Upper lobe of right lung (tissue), 1 donor: ENCODE measurements at places on chromosomes 2 and 18.

GRCh38 chr2:206728277-206729199 lies 10.3 kb upstream of the DYTN start:
- H3K27ac ChIP-seq: no peak overlapping the region
- no peaks in the 10 kb centered on the region for H3K36me3 ChIP-seq
- no peaks in the 10 kb centered on the region for H3K27me3 ChIP-seq
- H3K4me1 ChIP-seq: no peaks in the 10 kb centered on the region

- no peaks in the 10 kb centered on the region for H3K4me1 ChIP-seq
- no peak overlapping the region for H3K4me3 ChIP-seq
- no peak for DNase-seq
- H3K27me3 ChIP-seq: no peaks in the 10 kb centered on the region
- no peaks in the 10 kb centered on the region for H3K36me3 ChIP-seq
Measured at GRCh38 chr2:21650569-21650968, 526.8 kb downstream of the TDRD15 start.

DNA sequence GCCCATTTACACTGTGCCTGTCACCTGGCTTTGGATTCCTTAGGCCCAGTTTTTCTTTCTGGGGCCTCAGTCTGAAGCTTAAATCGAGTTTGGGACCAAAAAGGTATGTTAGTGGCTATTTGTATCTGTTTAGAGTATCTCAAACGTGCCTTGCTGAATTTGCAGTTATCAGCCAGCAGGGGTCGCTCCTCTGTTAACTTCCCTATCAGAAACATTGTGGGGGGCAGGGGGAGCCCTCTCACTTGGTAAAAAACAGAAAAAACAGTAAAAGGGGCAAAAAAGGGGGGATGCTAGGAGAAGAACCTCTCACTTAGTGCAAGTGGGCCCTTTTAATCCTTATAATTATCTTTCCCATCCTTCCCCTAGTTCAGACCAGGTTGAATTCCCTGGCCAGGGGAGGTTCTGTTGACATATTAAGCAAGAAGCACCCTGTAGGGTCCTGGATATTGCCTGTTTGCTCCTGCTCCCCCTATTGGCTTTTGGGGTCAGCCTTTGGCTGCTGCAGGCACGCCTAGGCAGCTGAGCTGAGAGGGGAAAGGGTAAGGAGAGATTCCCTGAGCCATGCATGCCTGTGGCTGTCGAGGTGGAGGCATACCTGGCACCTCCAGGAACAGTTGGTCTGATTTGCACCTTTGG lies 8.8 kb upstream of the IFIH1 start:
- H3K27me3 ChIP-seq: no peaks in the 10 kb centered on the region
- no peaks in the 10 kb centered on the region for H3K4me1 ChIP-seq
- H3K27ac ChIP-seq: no peak overlapping the region
- H3K4me3 ChIP-seq: no peak overlapping the region

DNA sequence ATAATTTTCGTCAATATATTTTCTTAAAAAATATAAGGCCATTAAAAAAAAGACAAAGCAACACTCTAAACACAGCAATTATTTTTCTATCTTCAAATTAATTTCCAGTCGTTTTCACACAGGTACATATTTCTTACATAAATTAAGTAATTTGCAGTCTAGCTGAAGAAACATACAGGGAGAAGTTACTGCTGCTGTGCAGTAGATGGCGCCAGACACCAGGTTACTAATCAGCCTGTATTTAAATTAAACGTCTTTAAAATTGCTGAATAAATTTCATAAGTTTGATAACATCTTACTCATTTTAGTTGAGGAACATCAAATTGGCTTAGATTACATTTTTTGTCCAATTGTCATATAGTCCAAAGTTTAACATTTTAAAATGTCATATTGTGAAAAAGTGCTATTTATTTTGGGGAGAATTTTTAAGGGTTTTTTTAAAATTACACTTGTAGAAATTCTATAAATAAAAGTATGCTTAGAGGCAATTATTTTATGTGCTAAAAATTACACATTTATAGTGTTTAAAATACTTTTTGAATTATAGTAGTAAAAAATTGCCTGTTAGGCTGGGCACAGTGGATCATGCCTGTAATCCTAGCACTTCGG lies 88.4 kb downstream of the PMAIP1 start:
- no peak overlapping the region for H3K27ac ChIP-seq

- H3K27ac ChIP-seq: peak overlapping the region; percentile 68
- H3K4me1 ChIP-seq: peaks cover 15% of the 10 kb centered on the region
- no peaks in the 10 kb centered on the region for H3K27me3 ChIP-seq
- H3K4me3 ChIP-seq: peak overlapping the region; percentile 84
Measured at GRCh38 chr2:238061315-238062202, 758 bp downstream of the SCLY start.

- peaks cover 76% of the 10 kb centered on the region for H3K36me3 ChIP-seq
- no peaks in the 10 kb centered on the region for H3K27me3 ChIP-seq
- no peak overlapping the region for H3K4me3 ChIP-seq
- H3K4me1 ChIP-seq: peaks cover 5% of the 10 kb centered on the region
- H3K27ac ChIP-seq: no peak overlapping the region
- DNase-seq: no peak
Measured at GRCh38 chr2:38572167-38572566, 30.6 kb downstream of the HNRNPLL start.

GRCh38 chr2:66575625-66576310 lies 140.8 kb downstream of the MEIS1 start:
- no peaks in the 10 kb centered on the region for H3K36me3 ChIP-seq
- peak overlapping the region; percentile 55 for H3K4me3 ChIP-seq
- peak overlapping the region; percentile 90 for H3K27ac ChIP-seq
- peak; percentile 67 for DNase-seq
- H3K27me3 ChIP-seq: peaks cover 72% of the 10 kb centered on the region
- peaks cover 27% of the 10 kb centered on the region for H3K4me1 ChIP-seq

- DNase-seq: no peak
- no peaks in the 10 kb centered on the region for H3K27me3 ChIP-seq
- H3K4me3 ChIP-seq: no peak overlapping the region
- H3K4me1 ChIP-seq: peaks cover 21% of the 10 kb centered on the region
- no peaks in the 10 kb centered on the region for H3K36me3 ChIP-seq
- peak overlapping the region; percentile 99 for H3K27ac ChIP-seq
Measured at GRCh38 chr2:28749526-28749925, 2.1 kb upstream of the PPP1CB start.

DNA sequence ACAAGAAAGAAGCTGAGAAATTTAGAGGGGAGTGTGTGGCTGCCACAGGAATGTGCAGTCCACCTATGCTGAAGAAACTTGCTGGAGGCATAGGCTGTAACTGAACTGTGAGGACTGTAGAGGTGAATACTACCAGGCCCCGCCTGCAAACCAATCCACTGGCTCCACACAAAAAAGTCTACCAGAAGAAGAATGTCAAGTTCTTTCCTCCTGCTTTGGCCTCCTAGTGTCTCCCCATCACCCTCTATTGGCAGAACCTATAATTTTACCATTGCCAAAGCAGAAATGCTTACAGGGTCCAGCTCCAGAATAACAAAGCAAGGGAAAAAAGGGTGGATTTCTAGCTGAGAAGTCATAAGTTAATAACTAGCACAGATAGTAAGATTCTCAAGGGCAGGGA lies 5.9 kb upstream of the ATP5MC3 start:
- DNase-seq: no peak
- no peaks in the 10 kb centered on the region for H3K27me3 ChIP-seq
- no peaks in the 10 kb centered on the region for H3K4me1 ChIP-seq
- no peak overlapping the region for H3K4me3 ChIP-seq
- no peak overlapping the region for H3K27ac ChIP-seq
- H3K36me3 ChIP-seq: no peaks in the 10 kb centered on the region

DNA sequence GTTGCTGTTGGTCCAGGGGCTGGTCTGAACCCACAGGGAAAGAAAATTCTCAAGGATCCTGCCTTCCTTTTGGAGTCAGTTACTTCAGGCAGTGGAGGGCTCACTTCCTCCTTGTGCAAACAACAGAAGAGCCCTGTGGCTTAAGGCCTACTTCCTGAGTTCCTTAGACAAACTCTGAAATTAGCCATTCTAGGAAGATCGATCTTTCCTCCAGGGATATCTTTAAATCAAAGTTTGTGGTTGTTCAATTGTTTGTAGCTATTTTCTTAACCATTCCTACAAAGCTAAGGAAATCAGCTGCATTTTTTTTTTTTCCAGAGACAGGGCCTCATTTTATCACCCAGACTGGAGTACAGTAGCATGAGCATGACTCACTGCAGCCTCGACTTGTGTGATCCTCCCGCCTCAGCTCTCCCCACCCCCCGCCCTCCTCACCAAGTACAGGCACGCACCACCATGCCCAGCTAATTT lies 156.0 kb downstream of the TANC1 start:
- peaks cover 23% of the 10 kb centered on the region for H3K4me1 ChIP-seq
- no peak for DNase-seq
- H3K27ac ChIP-seq: peak overlapping the region; percentile 49
- H3K4me3 ChIP-seq: no peak overlapping the region
- H3K36me3 ChIP-seq: no peaks in the 10 kb centered on the region
